ENCODE measurements at places on chromosomes 3 and 15.

- DNase-seq = no peak
Observed at GRCh38 chr3:181998828-181999227, 287.1 kb downstream of the SOX2 start.

GRCh38 chr3:134027631-134028030, 2.1 kb downstream of the SLCO2A1 start:
- no peak for DNase-seq

GRCh38 chr3:136194409-136195257, 1.5 kb downstream of the MSL2 start:
- DNase-seq = peak; percentile 80

DNA sequence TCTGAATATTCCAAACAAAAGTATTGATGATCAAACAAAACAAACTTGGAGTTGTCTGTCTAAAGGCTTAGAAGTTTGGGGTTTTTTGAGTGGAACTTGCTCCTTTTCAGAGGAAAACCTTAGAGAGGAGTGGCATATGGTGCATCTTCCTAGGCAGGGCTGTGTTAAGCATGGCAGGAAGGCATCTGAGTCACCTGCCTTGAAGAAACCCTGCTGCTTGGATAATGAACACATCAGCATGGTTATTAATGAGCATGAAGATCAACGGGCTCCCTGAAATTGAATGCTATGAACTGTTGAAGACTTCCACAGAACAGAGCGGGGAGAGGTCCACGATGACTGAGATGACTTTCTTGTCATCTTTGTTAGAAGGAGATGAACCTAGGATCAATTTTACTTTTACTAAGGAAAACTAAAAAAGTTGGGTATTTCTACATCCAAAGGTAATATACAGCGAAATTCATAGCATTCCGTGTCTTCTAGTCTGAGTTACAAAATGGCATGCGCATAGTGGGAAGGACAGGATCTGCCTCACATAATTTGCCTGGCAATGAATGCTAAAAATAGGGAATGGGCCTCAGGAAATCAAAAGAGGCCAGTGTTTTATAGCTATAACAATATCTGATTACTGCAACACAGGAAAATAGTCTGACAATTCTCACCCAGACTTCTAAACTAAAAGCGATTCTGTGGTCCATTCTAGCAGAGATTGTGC, 11.6 kb upstream of the TMED3 start:
- DNase-seq = no peak

GRCh38 chr15:60340207-60340921, 57.4 kb downstream of the ANXA2 start:
- DNase-seq = no peak

GRCh38 chr3:95813244-95813643, 1001.1 kb upstream of the EPHA6 start:
- DNase-seq = peak; percentile 1

- no peak for DNase-seq
Observed at GRCh38 chr15:47384776-47385175, 332.5 kb upstream of the SEMA6D start.

GRCh38 chr3:42852441-42852840, 23.2 kb downstream of the CYP8B1 start:
- DNase-seq = no peak

DNA sequence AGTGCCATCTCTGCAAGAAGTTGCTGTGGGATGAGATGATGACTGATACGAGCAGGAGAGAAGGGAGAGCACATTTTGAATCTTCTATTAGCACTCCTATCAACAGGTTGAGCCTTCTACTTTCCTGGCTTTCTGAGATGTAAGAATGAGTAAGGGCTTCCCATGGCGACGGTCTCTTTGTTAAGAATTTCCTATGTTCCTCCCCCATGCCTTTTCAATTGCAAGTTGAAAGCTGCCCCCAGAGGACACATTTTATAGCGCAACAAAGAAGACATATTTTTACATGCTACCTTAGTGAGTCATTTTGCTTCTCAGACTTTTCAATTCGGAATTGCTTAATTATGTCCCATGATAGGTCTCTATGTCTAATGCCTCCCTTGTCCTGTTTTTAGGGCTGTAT, 71.3 kb upstream of the LRTM1 start:
- DNase-seq = no peak

- DNase-seq = no peak
Observed at GRCh38 chr15:82301296-82302016, 38.8 kb downstream of the SAXO2 start.

DNA sequence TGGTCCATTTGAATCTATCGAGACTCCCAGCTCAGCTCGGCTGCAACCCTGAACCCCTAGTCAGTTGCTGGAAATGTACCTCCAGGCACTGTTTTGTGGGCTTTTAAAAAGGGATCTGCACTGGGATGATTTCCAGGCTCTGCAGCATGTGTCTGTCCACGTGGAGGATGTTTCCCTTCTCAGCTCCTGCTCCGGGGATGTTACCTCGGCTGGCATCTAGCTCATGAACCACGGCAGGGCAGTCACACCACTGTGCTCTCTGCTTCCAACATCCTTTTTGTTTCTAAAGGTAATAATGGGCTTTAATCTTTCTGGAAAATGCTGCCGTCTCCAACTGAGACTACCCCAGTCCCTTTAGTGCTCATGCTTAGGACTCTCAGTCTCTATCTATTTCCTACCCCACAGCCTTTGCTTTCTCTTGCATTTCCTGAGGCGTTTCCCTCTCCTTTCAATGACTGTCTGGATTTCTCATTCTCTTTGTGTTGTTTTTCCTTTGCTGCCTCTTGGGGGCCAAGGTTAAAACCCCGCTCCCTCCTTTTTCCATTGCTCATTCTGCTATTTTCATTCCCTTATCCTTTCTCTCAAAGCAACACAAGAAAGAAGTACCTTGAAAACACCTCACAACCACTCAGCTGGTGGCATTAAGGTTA, 42.9 kb upstream of the AKAP13 start:
- DNase-seq = no peak

DNA sequence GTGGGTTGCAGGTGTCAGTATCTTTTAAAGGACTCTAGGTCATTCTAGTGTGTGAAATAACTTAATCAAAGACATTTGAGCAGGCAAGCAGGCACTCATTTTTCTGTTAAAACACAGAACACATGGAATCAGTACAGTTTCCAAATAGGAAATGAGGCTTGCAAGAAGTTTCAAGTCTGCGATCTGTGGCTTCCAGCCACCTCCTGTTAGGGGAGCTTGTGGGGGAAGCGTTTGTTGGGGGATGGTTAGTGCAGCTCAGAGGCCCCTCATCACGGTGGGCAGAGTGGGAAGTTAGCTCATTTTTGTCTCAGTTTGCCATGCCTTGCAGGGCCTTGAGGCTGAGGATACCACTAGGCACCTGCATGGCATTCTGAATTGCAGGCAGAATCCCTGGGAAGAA, 59.9 kb downstream of the SLC6A11 start:
- no peak for DNase-seq

DNA sequence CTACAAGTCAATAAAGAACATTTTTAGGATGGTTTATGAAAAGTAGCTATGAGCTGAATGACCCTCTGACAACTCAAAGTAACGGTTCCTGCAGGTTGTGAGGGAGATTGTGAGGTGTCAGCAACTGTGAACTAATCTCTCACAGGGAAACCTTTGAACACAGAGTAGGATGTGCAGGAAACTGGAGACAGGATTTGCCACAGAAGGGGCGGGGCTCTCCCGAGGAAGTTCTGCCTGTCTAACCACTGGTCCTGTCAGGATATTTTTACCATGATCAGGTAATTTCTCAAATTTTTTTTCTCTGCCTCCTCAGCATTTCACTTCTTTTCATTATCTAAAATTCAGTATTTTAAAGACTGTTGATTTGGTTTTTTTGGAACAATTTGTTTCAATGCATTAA, 33.3 kb downstream of the LEO1 start:
- DNase-seq = no peak

- peak; percentile 10 for DNase-seq
Observed at GRCh38 chr15:68730471-68730919, 90.2 kb downstream of the ANP32A start.

DNA sequence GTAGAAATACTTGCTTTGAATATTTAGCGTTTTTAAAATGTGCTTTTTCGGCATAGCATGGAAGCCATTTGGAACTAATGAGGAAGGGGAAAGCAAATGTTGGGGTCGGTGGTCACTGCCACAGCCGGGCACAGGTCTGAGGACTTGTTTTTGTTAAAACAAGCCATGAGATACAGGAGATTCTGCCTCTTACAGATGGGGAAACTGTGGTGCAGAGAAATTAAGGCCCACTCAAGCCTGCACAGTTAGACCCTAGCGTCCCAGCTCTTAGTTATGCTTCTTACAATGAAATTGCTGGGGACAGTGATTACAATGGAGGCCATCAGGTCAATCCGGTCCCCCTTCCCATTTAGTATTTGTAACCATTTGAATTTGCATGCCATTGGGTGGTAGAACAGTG, 2.5 kb upstream of the GPR171 start:
- DNase-seq = no peak

DNA sequence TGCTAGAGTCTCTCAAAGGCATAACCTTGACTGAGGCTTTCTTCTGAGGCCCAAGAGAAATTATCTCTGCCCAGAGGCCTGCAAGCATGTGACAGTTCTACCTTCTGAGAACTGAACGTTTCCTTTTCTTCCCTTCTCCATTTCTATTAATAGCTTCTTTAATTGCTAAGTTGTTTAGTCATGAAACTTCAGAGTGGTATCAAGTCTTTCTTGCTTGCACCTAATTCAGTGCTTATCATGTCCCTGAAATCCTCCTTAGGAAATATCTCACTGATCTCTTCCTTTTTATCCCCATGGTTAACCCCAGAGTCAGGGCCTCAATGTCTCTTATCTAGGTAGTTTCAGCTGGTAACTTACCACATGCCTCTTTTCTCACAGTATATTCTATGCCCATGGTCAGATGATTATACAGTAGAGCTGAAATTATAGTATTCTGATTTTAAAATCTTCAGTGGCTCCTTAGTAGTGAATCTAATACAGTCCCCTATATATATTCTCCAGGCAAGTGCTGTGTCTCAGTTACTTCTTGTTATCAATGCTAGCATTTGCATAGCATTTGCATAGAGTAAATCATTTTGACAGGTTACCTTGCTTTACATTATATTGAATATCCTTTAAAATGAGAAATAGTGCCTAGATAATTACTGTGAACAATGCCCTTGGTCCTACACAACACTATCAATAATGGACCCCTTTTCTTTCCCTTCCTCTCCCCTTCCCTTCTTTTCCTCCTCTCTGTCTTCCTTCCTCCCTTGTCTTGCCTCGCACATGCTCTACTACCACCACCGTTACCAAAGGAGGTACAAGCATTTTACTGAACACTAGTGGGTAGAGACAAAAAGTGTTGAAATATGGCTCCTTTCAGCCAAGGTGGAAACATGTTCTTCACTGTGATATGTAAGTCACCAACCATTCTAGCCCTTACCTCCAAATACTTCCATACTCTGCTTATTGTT, 33.0 kb downstream of the KBTBD8 start:
- no peak for DNase-seq

- DNase-seq = no peak
Observed at GRCh38 chr3:193270451-193270850, 29.4 kb downstream of the PLAAT1 start.

- DNase-seq = no peak
Observed at GRCh38 chr3:69016901-69017300, 3.4 kb upstream of the EOGT start.

GRCh38 chr3:147930232-147930807, 521.2 kb downstream of the ZIC1 start:
- no peak for DNase-seq

DNA sequence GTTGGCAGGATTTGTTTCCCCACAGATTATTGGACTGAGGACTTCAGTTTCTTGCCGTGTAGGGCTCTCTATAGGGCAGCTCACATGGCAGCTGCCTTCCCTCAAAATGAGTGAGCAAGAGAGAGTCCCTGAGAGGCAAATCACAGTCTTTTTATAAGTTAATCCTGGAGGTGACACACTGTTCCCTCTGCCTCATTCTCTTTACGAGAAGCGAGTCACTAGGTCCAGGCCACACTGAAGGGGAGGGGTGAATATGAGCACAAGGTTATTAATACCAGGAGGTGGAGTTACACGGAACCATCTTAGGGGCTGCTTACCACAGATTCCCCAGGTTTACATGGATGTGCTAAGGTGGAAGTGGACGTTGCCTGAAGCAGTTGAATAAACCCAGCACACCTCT, 77.0 kb downstream of the LPP start:
- no peak for DNase-seq

DNA sequence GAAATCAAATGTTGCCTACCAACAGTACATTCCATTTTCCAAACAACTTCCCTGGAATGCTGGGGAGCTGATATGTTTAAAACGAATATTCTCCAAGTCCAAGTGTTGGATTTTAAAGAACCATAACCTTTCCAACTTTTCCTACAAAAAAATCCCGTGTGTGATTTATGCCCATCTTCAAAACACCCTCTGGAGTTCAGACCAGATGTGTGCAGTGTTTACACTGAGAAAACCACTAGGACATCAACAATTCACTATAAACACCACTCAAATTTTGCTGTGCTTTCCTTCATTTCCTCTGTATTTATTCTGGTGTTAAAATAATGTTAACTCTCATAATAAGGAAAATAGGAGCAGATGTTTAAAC, 2.4 kb downstream of the VGLL4 start:
- DNase-seq = no peak

DNA sequence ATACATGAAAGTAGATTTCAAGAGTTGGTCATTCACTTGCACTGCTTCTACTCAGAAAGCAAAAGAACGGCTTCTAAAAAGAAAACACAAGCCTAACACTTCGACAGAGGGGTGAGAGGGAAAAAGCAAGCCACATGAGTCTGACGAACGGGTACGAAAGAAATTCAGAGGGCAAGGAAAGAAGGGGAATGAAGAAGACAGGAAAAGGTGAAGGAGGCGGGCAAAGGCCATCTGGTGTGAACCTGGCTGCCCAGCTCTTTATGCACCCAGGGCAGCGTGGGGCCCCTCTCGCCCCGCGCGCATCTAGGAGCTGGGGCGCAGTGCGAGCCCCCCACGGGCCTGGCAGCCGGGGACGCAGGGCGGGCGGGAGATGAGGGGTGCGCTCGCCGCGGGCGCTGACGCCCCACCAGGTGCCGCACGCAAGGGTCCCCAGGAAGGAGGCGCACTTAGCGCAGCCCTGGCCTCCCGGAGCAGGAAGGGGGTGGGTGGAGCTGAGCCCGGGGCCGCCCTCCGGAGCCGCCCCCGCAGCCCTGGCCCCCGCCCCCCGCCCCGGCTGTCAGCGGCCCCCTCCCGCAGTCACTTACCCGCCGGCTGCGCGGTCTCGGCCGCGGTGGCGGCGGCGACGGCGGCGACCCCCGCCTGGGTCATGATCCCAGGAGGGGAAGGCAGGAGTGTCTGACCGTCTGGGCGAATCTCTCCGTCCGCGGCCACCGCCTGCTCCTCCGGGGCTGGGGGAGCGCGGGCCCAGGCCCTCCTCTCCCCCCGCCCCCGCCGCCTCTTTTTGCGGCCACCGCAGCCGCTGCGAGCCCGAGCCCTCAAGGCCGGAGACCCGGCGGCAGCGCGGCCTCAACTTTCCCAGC, at the start of gene USF3:
Gene USF3 (minus strand): TSS at position 857 of the 860 bp plus-strand sequence. CDS start 21,764 bp downstream, outside the sequence.
- peak; percentile 89 for DNase-seq

GRCh38 chr15:78716651-78717050, 75.6 kb upstream of the CHRNB4 start:
- DNase-seq = no peak

GRCh38 chr3:113111011-113111707, 100.2 kb upstream of the BOC start:
- DNase-seq = peak; percentile 55

- no peak for DNase-seq
Observed at GRCh38 chr3:22419261-22419660, 668.3 kb upstream of the ZNF385D start.

Data from activated CD4-positive, alpha-beta T cell treated with anti-CD3 and anti-CD28 coated beads, Interleukin-10, Interleukin-2, amounts not matched to agents 100 ng/mL and 50 ng/mL, durations not matched to agents 16 hours and 8 hours (primary cell).